ENCODE measurements at places on chromosomes 12 and 14.

GRCh38 chr12:28710882-28711281 is 438.2 kb upstream of the FAR2 start:
- no peak for DNase-seq

DNA sequence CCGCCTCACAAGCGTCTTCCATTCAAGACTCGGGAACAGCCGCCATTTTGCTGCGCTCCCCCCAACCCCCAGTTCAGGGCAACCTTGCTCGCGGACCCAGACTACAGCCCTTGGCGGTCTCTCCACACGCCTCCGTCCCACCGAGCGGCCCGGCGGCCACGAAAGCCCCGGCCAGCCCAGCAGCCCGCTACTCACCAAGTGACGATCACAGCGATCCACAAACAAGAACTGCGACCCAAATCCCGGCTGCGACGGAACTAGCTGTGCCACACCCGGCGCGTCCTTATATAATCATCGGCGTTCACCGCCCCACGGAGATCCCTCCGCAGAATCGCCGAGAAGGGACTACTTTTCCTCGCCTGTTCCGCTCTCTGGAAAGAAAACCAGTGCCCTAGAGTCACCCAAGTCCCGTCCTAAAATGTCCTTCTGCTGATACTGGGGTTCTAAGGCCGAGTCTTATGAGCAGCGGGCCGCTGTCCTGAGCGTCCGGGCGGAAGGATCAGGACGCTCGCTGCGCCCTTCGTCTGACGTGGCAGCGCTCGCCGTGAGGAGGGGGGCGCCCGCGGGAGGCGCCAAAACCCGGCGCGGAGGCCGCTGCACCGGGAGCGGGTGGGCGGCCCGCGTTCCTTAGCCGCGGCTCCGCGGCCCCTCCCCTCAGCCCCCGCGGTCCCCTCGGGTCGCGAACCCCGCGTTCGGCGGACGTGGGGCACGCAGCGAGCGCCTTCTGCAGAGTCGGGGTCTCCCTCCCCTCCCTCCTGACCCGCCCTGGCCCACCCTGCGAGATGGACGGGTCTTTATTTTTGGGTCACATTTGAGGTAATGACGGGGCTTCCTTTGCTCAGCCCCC is at the start of gene UBC:
Gene UBC, minus strand, starts transcription at position 259 of the 847 bp plus-strand sequence. CDS start 879 bp downstream, outside the sequence.
- DNase-seq = peak; percentile 97

DNA sequence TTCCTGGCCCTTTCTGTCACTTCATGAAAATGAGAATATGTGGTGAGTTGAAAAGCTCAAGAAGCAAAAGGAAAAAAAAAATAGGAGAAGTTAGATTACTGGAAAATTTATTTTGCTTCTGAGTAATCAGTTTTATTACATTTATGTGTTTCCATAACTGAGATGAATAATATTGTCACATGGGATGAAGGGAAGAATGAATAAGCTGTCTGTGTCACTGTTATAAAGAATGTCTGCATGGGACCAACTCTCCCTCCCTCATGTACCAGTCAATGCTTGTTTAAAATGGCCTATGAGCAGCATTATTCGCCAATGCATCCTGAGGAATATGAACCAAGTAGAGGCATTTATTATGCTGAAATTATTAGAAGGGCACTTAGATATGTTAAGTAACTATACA is 246.3 kb downstream of the PRKD1 start:
- DNase-seq = no peak

DNA sequence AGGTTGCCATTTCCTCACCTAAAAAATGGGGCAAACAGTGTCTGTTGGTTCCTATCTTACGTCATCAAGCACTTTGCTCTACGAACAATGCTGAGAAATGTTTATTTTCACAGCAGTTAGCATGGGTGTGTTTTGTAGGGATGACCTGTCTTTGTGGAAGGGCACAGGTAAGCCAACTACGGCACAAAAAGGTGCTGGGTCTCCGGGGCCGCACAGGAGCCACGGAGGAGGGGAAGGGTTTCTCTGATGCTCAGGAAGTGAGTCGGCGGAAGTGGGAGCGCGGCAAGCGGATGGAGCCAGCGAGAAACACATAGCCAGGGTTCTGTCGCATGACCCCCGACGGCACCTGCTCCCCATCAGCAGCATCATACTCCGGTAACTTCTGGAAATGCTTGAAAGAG is 65.6 kb upstream of the TCL1B start:
- no peak for DNase-seq

- peak; percentile 35 for DNase-seq
Observed at GRCh38 chr14:44803239-44803905, 158.4 kb downstream of the KLHL28 start.

- no peak for DNase-seq
Observed at GRCh38 chr14:95360828-95361227, 41.1 kb upstream of the CLMN start.

DNA sequence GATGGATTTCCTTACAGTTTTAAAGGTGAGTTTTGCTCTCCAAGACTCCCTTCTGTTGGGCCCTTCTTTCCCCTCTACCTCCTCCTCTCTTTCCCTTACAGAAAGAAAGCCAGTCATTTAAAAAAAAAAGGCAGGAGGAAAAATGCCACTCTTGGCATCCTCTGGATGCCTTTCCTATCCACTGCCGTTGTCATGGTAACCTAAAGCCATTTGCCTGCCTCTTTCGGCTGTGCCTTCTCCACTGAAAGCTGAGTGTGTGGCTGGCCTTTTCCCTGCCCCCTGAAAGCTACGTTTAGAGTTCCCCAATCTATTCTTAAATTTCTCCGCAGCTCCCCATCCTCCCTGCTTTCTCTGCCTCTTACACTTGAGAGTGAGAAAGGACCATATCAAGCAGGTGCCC is 67.1 kb downstream of the TUNAR start:
- DNase-seq = no peak

GRCh38 chr12:25708661-25709060 is 155.6 kb upstream of the LMNTD1 start:
- DNase-seq = no peak

GRCh38 chr12:103475073-103475472 is 20.7 kb downstream of the C12orf42 start:
- no peak for DNase-seq

- no peak for DNase-seq
Observed at GRCh38 chr12:14111230-14111865, 129.9 kb upstream of the GRIN2B start.

GRCh38 chr12:12072064-12072760 is 1.5 kb downstream of the BCL2L14 start:
- no peak for DNase-seq

DNA sequence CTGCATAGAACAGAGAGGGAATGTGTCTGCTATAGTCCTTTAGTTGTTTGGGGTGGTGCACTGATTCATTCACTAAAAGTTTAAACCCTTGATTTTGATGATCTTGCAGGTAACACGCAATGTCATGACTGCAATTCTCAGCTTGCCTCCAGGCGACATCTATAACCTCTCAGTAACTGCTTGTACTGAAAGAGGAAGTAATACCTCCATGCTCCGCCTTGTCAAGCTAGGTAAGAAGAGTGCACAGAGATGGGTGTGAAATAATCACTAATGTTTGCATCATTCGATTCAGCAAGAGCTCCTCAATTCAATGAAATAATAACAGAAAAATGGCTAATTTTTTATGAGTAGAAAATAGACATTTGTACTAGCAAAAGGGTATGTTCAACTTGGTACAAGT is 203.7 kb downstream of the PTPRO start:
- DNase-seq = no peak

GRCh38 chr12:6606331-6607131 is 648 bp downstream of the CHD4 start:
- DNase-seq = peak; percentile 28

DNA sequence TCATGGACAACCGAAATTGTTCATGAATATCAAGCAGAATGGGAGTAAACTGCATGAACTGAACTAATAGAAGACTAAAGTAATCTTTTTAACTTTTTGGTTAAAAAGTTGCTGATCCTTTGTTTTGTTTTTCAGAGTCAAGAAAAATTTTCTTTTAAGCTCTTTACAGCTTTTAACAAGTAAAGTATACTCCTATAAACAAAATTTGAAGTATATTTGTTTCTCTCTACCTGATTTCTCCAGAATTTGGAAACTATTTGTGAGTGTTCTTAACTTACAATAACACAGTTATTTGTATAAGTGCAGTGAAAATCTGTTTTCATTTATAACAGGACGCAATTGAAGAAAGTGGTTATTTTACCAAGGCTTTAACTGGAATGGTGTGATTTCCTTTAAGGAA is 12.2 kb upstream of the LRRK2 start:
- no peak for DNase-seq

DNA sequence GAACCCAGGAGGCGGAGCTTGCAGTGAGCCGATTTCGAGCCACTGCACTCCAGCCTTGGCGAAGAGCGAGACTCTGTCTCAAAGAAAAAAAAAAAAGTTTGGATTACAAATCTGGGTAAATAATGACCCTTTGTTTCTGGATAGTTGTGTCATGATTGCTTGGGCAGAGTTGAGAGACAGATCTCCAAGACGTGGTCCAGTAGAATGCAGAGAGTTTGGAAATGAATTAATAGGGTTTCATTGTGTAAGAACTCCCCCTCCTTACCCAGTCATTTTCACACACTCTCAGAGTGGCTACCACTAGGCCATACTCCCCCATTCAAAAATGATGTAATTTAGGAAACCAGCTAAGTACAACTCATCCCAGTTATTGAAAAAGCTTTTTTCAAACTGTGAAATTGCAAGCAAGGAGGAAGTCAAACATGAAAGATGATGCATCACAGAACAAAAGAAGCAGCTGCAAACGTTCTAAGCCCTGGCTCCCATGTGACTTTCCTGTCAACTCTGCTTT is 1331.9 kb downstream of the AACS start:
- no peak for DNase-seq

DNA sequence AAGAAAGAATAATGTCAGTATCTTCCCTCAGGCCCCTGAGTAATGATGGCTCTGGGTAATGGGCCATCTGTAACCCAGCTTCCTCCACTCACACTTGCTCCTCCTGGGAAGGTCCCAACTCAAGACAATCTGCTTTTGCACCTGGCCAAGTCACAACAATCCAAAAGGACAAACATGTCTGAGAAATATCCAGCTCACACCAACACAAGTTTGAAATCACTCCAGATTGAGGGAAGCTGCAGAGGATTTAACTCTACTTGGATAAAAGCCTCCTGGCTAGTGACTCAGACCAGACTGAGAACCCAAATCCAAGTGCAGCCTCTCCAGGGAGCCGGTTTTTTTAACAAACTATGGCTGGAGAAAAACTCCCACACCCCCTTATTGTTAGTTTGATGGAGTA is 34.2 kb downstream of the RTRAF start:
- DNase-seq = no peak

- DNase-seq = peak; percentile 22
Observed at GRCh38 chr14:68217791-68218340, 398.3 kb downstream of the RAD51B start.

DNA sequence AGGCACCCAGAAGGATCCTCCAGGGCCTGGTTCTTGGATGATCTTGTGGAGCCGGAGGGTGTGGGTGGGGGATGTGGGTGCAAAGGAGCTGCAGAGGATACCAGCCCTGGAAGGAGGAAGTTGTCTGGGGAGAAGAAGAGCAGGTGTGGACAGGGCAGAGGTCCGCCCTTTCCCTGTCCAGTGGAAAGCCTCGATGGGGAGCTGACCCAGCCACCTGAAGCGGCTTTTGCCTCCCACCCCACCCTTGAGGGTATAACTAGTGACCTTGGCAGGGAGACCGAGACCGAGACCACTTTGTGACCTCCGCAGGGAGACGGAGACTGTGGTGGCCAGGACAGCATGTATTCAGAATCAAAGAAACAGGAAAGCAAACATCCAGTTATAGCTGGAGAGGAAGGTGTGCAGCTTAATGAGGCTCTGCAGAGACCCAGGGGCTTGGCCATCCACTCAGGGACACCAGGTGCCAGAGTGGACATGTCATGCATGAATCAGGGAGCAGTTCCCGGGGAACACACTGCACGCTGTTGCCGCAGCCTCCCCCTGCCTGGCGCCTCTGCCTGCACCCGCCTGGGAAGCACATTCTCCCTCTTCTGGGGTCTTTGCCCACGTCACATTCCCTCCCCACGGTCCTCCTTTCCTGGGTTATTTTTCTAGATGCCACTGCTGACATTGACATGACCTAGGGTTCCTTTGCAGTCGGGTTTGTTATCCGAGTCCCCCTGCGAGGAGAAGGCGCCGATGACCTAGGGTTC is 87.7 kb downstream of the ADGRD1 start:
- no peak for DNase-seq

- DNase-seq = no peak
Observed at GRCh38 chr14:96484399-96484798, 17.8 kb upstream of the PAPOLA start.

DNA sequence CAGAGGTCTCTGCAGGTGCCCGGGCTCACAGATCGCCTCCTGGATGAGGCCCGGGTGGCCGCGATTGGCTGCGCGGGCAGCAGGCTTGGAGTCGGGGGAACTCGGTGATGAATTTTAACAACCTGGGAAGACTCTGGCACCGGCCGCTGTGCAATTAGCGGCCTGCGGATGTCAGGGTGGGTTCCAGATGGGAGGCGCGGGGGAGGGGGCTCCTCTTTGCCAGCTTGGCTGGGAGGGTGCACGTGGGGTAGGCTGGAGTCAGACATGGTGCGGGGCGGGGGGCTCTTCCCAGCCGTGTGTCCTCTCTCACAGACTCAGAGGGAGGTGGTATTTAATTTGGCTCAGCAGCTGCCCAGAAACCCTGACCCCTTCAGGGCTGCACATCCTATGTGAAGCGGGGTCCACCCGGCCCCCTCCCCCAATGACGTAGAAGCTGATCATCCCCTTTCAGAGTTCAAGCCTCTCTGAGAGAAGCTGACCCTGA is 81.4 kb downstream of the KIF26A start:
- no peak for DNase-seq

DNA sequence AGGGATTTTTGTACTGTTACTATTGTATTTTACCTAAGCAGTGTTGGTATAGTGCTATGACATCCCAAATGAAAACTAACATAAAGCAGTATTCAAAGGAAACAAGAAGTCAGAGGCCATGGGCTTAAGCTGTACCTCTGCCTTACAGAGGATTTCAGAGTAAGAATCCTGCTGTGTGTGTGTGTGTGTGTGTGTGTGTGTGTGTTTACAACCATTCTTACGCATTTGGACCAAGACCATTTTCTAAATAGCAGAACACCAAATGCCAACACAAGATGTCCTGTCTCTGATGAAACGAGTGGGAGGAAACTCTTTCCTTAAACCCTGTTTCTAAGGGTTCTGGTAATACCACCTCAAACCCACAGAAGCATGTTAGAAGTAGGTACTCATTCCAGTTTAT is 64.4 kb downstream of the PPP1R36 start:
- DNase-seq = no peak

DNA sequence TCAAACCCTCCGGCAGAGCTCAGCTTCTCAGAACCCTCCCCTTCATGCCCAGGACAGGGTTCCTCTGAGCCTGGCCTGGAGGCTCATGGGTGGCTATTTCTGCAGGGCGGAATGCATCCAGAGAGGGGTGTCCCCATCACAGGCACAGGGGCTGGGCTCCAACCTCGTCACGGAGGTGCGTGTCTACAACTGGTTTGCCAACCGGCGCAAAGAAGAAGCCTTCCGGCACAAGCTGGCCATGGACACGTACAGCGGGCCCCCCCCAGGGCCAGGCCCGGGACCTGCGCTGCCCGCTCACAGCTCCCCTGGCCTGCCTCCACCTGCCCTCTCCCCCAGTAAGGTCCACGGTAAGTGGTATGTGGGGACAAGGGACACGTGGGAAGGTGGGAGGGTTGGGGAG is 15.7 kb downstream of the HNF1A start:
- DNase-seq = no peak

Measured in hematopoietic multipotent progenitor cell treated with erythropoietin and hydrocortisone succinate and interleukin-3 and kit ligand, for 17 days (in vitro differentiated cells).